Stimulated activated CD4-positive, alpha-beta T cell treated with anti-CD3 and anti-CD28 coated beads, TNF-alpha, amount 100 ng/mL, for 24 hours (primary cell): ENCODE measurements at places on chromosomes 7 and 10.

DNA sequence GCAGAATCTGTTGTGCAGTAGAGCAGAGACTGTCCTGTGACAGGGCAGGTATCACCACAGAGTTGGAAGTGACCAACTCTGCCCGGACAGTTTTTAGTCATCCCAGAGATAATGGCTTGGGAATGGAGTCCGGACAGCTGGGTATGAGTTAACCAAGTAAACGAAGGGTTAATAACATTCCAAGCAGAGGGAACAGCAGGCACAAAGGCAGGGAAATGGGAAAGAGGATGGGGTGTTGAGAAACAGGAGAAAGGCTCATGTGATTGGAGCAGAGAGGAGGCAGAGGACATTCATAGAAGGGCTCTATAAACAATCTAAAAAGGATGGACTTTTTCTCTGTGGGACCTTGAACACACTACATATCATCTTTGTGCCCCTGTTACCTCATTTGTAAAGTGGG, 132.2 kb upstream of the YAE1 start:
- no peak for DNase-seq

DNA sequence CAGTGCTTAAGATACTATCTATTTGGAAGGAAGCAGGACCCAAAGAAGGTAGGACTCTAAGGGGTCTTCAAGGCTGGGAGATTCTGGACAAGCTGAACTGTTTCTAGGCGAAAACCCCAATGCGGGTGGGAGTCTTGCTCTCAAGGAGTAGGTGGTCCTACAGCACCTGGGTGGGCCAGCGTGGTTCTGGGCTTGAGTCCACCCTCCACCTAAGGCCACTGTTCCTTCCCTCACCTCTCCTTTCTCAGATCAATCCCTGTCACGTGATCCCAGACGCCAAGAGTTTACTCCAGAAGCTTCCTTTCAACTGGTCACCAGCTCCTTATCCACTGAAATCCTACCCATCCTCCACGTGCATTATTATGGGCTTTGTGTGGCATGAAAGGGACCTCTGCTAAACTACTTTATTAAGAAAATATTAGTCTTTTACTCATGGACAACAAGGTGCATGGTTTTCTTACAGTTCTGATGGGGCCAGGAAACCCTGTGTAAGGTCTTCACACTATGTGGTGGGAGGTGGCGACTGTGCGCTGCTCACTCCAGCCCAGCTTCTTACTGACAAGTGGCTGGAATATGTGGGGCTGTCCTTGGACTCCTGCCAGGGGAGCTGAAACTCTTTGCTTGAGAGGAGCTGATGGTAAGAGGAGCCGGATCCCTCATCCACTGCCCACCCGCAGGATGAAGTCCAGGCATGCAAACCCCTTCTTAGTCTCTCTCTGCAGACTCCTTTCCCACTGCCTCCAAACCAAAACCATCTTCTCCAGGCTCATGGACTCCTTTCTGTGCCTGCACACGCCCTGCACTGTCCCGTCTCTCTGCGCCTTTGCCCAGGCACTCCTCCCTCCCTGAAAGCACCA, 1.6 kb downstream of the ZNF746 start:
- peak; percentile 16 for DNase-seq

- no peak for DNase-seq
These were observed 85.1 kb downstream of the RAMP3 start for GRCh38 chr7:45242698-45243097.

GRCh38 chr10:114795039-114795438, 26.5 kb upstream of the FHIP2A start:
- no peak for DNase-seq

- no peak for DNase-seq
These were observed 107.1 kb upstream of the GSDME start for GRCh38 chr7:24864214-24864817.

GRCh38 chr10:133381036-133381435, 2.0 kb downstream of the PAOX start:
- no peak for DNase-seq

DNA sequence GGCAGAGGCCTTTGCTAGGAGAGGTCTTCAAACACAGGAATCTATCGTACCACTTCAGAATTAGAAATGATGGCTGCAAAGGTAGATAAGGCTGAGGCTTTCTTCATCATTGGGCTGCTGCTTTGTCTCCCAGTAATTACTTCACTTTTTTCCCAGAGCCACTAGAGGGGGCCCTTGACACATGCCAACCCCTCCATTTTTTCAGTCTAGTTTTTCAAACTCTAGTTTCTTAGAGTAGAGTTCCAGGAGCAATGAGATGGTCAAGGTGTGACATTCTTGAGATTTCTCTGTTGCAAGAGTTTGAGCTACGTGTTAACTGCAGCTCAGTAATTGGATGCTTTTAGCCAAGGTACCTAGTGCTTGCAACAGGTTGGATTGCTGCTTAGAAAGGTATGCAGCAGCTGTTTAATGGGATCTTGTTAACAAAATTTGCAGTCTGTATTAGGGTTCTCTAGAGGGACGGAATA, 33.8 kb upstream of the RBM20 start:
- DNase-seq = peak; percentile 28

DNA sequence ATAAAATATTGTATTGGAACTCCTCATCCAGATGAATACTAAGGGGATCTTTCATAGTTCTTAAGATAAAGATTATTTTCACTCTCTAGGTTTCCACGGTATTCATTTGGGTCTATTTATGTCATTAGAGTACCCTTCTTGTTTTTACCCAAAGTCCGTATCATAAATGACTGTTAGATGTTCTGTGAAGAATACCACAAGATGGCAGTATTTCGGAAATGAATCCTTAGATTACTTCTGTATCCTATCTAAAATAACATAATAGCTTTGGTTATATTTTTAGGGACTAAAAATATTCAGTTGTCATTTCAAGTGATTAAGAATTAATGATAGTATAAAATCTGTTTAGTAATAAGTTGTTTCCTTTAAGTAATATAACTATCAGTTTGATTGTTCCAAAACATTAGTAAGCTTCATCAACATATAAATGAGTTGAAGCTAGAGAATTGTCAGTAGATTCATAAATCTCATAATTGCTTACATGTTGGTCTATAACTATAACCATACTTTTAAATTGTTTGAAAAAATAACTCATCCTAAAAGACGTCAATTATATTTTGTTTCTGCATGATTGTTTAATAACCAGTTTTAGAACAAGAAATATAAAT, 337.5 kb upstream of the KCND2 start:
- DNase-seq = no peak

GRCh38 chr7:109694149-109695071, 1124.7 kb downstream of the DNAJB9 start:
- no peak for DNase-seq

DNA sequence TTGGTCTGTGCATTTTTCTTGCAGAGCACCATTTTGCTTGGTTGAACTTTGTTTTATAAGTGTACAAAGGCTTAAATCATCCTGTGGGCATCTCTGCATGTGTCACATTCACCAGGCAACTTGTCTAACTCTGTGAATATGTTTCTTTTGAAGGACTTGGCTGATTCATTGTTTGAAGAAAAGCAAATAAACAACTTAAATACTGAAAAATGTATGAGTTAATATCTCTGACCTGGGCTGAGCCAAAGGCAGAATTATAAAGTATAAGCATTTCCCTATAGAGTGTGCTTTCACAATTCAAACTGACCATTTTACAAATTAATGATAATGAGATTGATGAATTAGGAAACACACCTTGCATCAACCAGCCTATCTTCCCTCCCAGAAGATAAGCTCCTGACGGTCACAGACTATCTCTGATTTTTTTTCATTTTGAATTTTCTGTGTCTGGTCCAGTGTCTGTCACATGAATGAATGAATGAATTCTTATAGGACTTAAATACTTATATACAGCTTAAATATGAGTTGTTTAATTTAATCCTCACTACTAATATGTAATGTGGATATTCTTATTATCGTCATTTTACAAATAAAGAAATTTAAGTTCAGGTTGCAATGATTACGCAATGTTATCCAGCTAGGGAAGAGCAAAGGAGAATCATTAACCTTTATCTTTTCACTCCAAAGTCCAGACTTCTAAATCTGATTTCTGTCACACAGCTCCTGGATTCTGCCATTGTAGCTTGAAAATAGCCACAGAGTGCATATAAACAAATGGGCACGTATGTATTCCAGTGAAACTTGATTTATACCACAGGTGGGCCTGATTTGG, 182.0 kb upstream of the PHYHIPL start:
- DNase-seq = no peak

- DNase-seq = no peak
These were observed 26.4 kb downstream of the RAB11FIP2 start for GRCh38 chr10:118020365-118020764.

DNA sequence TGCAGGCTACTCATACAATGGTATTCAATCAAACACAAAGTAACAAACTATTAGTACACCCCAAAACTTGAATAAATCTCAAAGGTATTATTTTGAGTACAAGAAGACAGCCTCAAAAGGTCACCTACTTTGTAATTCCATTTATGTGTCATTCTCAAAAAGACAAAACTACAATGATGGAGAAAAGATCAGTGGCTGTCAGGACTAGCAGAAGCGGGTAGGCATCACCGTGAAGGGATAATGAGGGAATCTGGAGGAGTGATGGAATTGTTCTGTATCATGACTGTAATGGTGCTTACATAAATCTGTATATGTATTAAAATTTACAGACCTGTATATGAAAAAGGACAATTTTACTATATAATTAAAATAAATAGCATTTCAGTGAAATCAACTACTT, 37.0 kb downstream of the COG5 start:
- no peak for DNase-seq

DNA sequence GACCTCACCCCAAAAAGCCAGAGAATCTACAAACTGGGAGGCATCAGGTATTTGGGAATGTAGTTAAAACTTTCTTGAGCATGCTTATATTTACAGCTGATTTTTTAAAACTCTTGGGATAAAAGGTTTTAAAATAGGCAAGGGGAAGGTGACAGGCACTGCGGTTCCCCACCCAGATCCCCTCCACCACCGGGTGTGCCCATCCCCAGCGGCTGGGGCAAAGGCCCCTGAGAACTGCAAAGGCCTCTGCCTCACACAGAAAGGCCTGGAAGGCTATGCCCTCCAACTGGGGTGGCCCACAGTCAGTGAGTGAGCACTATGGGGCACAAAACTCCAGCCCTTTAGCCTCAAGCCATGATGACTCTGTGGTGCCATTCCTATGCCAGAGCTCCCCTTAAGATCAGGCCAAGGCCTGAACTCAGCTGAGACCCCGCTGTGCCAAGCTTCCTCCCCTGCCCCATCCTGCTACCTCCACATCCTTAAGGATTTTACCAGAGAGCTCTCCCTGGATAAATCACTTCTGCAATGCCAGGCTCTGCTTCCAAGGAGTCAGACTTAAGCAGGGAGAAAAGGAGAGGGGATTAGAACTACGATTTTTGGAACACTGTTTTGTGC, 299.1 kb downstream of the GRID1 start:
- no peak for DNase-seq
